Activated T-cell treated with anti-CD3 and anti-CD28 coated beads, Interleukin-2, amount 50 U/mL, for 4 hours (primary cell): ENCODE measurements at places on chromosomes 7 and 10.

DNA sequence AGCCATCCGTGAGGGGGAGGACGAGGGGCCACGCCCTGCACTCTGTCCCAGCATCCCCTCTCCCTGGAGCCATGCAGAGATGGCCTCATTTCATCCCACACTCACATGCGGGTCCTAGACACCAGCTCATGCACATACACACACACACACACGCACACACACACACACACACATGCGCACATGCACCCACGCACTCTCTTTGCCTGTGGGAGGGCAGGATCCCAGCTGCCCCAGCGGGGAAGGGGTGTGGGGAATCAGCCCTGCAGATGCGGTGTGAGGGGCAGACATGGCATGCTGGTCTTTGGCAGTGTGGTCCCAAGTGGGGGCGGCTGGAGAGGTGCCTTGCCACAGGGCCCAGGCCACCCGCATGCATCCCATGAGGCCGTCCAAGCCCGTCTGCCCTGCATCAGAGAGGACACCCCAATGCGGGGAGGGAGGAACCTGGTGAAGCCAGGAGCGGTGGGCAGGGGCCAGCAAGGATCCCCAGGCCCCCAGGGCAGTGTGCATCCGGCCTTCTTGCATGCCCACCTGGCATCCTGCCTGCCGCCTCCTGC is 68.1 kb downstream of the LHPP start:
- DNase-seq: no peak

GRCh38 chr10:103153302-103154197 is 39.5 kb downstream of the NT5C2 start:
- DNase-seq: no peak

- DNase-seq: no peak
Measured at GRCh38 chr10:55048830-55049498, 247.9 kb upstream of the PCDH15 start.

- no peak for DNase-seq
Measured at GRCh38 chr10:60021361-60021760, 115.0 kb upstream of the CCDC6 start.

GRCh38 chr10:24007359-24007758 is 201.6 kb upstream of the KIAA1217 start:
- no peak for DNase-seq

- DNase-seq: no peak
Measured at GRCh38 chr7:33669251-33669670, 236.1 kb upstream of the BMPER start.

GRCh38 chr7:88002617-88003016 is 68.6 kb downstream of the ADAM22 start:
- no peak for DNase-seq

- DNase-seq: no peak
Measured at GRCh38 chr7:134922720-134923704, 63.3 kb upstream of the AGBL3 start.

DNA sequence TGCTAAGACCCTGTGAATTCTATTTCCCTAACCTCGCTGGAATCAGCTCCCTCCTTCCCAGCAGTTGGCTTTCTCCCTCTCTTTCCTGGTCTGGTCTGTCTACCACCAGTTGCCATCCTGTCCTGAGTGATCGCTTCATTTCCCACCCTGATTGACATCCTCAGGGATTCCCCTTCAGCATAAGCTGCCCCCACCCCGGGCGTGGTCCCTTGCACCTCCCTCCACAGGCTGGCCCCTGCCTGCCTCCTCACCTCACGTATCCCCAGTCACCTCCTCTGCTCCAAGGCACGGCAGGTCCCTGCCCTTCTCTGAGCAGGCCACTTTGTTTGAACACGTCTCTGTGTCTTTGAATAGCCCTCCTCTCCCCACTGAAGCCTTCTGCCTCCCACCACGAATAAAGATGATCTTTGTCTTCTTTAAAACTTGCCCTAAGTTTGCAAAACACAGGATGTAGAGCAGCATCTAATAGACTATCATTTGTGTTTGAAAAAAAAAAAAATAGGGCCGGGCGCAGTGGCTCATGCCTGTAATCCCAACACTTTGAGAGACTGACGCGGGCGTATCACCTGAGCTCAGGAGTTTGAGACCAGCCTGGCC is 233.5 kb downstream of the CUX1 start:
- DNase-seq: no peak

- no peak for DNase-seq
Measured at GRCh38 chr7:43674559-43675436, 54.5 kb downstream of the COA1 start.

DNA sequence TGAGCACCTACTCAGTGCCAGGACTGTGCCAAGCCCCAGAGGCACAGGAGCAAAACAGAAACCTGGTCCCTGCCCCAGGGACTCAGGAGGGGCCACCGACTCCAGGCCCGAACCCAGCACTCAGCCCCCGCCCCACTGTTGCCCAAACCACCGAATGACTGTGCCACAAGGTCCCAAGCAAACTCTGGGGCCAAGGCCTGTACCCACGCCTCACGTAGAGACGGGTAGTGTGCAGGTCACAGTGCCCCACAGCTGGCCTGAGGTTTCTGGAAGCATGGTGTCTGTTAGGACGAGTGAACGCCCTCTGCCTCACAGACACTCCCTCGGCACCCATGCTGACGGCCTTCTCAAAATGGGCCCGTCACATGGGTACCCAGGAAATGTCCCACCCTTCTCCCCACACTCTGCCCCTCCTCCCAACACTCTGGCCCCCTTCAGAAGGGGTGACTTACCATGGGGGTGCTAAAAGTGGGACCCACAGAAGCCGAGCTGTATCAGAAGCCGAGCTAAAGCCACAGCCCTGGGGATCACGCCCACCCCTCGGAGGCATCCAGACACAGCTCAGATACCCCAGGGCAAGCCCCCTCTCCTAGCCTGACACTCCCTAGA is 44.2 kb downstream of the CTBP2 start:
- DNase-seq: no peak

GRCh38 chr10:4046712-4047354 is 261.8 kb upstream of the KLF6 start:
- no peak for DNase-seq

DNA sequence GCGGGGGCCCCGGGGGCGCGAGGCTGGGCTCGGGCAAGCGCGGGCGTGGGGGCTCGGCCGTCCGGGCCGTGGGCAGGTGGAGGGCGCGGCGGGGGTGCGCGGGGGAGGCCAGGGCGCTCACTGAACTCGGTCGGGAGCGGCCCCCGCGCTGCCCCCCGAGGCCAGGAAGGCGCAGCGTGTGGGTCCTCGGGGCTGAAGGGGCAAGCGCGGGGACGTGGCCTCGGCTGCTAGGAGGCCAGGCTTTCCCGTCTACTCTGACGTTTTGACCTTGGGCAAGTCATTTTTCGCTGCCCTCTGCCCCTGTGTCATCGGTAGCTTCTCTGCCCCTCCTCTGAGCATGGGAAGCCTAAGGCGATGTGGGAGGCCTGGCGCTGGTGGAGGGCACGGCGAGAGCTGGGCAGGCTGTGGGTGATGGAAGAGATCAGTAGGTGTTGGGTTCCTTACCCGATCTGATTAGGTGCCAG is 441 bp downstream of the FBH1 start:
- DNase-seq: peak; percentile 6

DNA sequence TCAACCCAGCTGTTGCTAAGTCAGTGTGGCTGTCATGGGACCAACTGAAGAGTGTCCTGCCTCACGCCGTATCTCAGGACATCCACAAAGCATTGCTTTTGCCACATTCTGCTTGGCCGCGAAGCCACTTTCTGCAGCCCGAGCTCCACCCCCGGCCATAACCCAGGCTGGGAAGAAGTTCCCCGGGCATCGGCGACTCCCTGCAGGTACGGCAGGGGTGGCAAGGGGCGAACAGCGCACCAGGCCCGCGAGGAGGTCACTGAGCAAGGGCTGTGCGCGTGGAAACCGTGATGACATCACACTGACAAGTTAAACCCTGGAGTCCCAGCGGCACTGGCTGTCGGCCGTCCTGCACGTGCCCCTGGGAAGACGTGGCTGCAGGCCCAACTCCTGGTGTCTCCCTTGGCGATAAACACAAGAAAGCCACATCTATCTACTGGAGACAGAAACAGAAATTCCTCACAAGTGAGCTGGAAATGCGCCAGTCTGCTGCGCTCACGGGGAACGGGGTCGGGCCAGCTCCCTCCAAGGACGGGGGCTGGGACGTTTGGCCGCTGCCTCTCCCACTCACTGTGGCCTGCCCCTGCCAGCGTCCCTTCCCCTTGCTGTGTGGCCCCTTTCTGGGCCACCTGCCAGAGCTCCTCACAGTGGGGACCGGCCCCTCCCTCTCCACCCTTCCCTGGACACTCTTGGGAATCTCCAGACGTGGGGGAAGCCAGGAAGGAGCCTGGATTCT is 326.3 kb downstream of the DNAJB6 start:
- no peak for DNase-seq

- DNase-seq: no peak
Measured at GRCh38 chr7:1899196-1899595, 229.1 kb downstream of the ELFN1 start.

DNA sequence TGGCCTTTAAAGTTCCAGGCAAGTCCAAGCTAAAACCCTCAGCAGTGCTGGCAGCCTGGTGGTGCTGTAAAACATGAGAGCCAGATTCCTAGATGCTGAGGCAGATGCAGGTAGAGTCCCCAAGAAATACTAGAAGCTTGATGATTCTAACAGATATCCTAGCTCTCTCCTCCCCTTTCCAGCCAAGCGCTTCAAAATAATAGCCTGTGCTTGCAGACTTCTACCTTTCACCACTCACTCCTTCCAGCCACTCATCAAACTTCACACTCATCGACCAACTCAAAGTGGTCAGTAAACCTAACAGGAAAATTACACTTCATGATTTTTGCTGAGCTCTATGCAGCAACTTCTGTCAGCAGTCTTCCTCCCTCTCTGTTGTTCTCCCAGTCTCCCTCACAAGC is 50.2 kb downstream of the LMBR1 start:
- DNase-seq: no peak

- DNase-seq: no peak
Measured at GRCh38 chr7:55335151-55335550, 30.0 kb upstream of the LANCL2 start.
